ENCODE measurements at places on chromosomes 13 and 19.

DNA sequence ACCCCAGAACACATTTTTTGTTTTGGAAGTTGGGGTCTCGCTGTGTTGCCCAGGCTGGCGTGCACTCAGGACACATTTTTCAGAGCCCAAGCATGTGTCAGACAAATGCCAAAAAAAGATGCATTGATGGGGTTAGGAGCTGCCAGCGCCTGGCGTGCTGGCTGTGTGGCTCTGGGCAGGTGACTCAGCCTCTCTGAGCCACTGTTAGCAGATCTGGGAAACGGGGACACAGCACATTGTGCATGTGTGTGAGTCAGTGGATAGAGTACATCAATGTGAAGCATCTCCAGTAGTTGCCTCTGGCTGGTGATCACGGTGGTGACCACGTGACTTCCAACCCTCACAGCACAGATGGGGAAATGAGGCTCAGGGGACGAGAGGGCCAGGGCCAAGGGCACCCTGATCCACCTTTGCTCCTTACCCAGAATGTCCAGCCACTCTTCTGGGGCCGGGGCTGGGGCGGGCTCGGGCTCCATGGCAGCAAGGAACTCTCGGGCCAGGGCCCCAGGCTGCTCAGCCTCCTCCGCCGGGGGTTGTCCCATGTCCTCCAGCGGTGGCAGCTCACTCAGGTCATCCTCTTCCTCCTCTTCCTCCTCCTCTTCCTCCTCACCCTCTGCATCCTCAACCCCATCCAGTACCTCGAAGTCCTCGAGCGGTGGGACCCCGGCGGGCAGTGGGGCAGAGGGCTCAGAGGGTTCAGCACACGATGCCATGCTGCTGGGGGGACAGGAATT, 1.9 kb downstream of the FKBP8 start:
- DNase-seq, result no peak

- no peak for DNase-seq
Measured at GRCh38 chr13:107865643-107866031, 349.7 kb downstream of the LIG4 start.

GRCh38 chr13:64078025-64078424, 2662.4 kb upstream of the PCDH20 start:
- DNase-seq, result no peak

DNA sequence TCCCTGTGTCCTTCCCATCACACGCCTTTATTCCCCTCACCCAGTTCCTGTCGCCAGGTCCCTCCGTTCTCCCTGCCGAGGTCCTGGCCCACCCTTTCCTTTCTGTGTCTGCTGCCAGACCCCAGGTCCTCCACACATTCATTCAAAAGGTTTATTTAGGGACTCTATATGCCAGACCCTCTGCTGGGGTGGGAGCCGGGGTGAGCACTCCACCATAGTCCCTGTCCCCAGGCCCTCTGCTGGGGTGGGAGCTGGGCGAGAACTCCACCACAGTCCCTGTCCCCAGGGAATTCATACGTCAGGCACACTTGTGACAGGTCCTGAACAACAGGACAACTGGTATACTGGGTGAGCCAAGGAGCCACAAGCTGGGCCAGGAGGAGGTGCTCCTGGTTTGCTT, 34.4 kb upstream of the TUBGCP3 start:
- no peak for DNase-seq

GRCh38 chr19:1634242-1634937, 18.0 kb downstream of the TCF3 start:
- no peak for DNase-seq

- no peak for DNase-seq
Measured at GRCh38 chr13:50275392-50276063, 260.3 kb downstream of the KCNRG start.

DNA sequence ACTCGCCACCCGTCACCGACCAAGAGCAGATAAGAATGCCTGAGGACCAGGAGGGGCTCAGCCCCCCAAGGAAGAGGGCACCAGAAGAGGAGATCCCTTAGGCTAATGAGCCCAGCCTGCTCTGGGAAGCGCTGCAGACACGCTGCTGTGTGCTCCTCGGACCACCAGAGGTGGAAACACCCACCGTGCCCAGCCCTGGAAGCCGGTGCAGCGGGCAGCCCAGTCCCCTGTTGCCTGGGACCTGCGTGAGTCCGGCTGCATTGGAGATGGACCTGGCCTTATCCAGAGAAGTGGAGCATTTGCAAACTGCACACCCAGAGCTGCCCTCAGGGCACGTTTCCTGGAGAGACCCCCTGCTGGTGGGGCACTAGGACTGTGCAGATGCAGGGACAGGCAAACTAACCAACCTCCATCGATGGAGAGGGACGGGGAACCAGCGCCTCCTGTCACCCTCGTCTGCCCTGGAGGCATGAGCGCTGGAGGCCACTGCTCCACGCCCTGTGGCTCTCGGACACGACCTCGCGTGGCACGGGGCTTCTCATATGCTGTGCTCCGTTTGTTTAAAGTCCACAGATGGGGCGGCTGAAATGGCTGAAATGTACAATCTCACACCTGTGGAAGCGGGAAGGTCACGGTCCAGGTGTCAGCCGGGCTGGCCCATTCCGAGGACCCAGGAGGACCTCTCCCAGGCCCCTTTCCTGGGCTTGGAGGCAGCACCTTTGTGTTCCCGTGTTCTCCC, 153.9 kb downstream of the KDM4B start:
- DNase-seq, result no peak
